ENCODE measurements at places on chromosomes 13 and 19.

- no peak for DNase-seq
These were observed 507.0 kb downstream of the DACH1 start for GRCh38 chr13:71360041-71360440.

- no peak for DNase-seq
These were observed 257.4 kb downstream of the TDRD3 start for GRCh38 chr13:60654415-60654814.

DNA sequence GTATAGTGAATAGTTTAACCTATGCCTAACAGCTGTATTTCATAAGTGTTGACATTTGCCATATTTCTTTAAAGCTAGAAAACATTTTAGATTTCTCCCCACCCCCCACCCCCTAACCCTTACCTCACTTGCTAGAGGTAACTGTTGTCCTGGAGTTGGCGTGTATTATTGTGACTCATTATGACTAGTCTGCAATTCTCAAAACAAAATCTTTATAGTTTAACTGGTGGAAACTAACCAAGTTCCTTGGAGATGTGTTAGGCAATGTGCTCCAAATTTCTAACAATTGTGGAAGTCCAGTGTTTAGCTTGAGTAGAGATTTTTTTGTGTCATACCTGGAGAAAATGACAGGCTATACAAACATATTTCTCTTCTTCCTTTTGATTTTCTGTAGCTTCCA, 38.0 kb downstream of the KCTD4 start:
- DNase-seq, result no peak

DNA sequence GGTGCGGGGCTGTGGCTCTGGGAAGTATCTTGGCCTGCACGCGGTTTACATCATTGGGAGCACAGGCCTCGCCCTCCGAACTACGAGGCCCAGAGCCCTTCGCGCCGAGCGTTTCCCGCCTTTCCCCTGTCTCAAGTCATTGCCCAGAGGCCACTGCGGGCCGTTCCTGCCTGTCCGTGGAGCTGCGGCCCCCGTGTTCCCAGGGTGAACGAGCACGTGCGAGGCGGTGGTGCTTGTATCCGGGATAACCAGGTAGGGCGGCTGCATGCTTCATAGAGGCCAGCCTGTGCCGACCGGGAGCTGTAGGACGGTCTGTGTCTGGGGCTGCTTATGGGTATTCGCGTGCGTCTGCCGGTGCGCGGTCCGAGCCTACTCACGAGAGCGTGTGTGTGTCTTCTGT, 32.5 kb downstream of the ZNF527 start:
- DNase-seq, result no peak

DNA sequence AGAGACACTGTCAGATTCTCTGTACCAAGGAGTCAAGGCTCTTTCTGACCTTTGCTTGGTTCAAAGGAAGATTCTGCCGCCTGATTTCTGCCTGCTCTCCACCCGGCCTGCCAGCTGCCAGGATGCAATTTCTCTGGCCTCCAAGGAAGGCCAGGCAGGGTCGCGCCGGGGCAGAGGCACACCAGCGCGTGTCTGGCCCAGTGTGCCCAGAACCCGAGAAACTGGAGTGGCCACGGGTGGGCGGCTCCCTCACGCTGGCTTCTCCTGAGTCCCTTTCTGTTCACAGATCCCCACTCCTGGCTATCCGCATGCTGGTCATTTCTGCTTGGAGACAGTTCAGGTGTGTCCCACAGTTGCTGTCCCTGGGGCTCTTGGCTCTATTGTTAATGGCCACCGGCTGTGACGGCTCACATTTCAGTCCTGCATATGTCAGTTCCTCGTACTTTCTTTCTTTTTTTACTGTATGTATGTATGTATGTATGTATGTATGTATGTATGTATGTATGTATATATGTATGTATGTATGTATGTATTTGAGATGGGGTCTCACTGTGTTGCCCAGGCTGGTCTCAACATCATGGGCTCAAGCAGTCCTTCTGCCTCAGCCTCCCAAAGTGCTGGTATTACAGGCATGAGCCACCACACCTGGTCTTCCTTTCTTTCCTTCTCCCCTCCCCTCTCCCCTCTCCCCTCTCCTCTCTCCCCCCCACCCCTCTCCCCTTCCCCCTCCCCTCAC, 16.9 kb downstream of the TMPRSS9 start:
- DNase-seq, result no peak

DNA sequence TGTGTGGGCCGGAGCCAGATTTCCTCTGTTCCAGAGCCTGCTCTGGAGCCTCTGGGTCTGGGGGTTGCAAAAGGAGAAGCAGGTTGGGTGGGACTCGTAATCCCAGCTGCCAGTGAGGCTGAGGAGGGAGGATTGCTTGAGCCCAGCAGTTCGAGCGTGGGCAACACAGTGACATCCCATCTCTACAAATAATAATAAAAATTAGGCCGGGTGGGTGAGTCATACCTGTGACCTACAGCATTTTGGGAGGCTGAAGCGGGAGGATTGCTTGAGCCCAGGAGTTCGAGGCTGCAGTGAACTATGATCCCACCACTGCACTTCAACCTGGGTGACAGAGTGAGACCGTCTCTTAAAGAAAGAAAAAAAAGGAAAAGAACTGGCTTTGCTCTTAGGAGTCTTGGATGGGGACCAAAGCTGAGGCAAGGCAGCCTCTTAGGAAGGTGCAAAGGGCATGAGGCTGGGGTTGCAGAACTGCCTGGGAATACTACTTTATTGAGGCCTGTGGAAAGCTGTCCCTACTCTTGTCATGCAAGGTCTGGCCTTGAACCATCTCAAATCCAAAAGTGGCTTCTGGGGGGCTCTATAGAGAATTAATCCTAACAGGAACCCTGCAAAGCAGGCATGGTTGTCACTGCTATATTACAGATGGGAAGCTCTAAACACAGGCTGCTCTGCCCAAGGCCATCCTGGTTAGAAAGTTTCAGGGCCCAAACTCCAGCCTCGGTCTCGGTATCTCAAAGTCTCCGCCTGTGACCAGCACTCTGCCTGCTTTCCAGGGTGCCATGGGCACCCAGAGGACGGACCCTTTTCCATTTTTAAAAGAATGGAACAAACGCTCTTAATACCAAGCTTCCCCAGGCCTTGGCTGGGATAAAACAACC, 880 bp upstream of the C19orf12 start:
- DNase-seq, result no peak

GRCh38 chr13:94247890-94248289, 231.6 kb downstream of the DCT start:
- no peak for DNase-seq

DNA sequence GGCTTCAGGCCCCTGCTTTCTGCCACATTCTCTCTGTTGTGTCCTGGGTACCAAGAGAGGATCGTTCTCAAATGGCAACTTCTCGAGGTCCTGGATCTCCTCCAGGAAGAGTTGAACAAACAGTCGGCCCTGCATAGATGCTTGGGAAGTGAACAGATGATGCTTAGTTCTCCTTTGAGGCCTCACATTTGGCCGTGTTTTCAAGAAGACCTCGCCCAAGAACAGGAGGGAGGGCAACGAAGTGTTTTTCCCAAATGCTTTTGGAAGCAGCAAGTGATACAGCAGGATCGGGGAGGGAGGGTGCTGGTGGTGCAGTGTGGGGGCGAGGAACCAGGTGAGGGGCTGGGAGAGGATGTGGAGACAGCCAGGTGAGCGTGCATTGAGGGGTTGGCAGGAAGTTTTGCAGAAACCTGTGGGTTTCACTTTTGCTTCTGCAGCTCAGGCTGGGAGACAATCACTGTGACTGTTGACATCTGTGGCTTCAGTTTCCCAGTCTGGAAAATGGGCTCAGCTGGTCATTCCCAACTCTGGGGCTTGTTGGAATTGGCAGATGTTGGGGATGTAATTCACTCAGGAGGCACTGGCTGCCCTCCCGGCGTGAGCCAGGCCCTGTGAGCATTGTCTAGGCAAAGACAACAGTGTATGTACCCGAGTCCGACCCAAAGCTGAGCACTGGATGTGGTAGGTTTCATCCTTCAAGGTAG, 21.6 kb downstream of the MAST3 start:
- DNase-seq, result no peak

GRCh38 chr13:50844084-50844875, 788 bp upstream of the DLEU7 start:
- no peak for DNase-seq

GRCh38 chr13:21051675-21052074, 9.7 kb downstream of the LATS2 start:
- no peak for DNase-seq

GRCh38 chr13:52736891-52737290, 2.7 kb downstream of the CNMD start:
- DNase-seq, result no peak

All from activated CD8-positive, alpha-beta memory T cell treated with anti-CD3 and anti-CD28 coated beads for 4 hours (primary cell).